Activated CD8-positive, alpha-beta memory T cell treated with anti-CD3 and anti-CD28 coated beads, Interleukin-2, amount 50 U/mL, for 48 hours (primary cell): ENCODE measurements at places on chromosomes 11 and 22.
A peak's percentile ranks its signal among the peaks of the same experiment; 100 is the strongest.

GRCh38 chr22:27966168-27967064 lies 47.4 kb upstream of the PITPNB start:
- DNase-seq = no peak

DNA sequence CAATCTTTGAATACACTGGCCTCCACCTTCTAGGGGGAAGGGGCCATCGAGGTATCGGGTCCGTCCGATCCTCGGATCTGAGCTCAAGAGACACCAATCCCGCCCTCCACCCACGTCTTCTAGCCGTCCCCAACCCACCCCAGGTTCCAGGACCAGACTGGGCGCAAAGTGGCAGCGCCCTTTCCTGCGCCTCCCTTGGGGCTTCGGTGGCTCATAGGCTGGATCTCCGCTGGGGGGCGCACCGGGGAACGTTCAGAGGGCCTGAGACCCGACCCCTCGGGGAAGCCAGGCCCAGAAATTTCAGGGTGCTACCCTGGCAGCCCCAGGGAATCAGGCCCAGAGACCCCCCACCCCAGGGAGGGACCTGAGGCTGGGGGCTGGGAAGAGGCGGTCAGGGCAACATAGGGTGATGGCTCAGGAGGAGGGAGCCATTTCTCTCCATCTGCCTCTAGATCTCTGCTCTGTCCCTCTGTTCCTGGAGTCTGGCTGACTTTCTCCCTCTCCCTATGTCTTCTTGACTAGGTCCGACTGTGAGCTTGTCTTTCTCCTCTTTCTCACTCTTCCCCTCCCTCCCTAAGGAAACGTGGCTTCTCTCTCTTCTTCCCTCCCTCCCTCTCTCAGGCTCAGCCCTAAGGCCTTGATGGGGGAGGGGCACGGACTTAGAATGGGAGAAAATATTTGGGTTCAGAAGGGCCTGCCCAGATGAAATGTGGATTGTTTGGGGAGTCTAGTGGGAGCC lies 1.1 kb downstream of the CREB3L1 start:
- peak; percentile 75 for DNase-seq

DNA sequence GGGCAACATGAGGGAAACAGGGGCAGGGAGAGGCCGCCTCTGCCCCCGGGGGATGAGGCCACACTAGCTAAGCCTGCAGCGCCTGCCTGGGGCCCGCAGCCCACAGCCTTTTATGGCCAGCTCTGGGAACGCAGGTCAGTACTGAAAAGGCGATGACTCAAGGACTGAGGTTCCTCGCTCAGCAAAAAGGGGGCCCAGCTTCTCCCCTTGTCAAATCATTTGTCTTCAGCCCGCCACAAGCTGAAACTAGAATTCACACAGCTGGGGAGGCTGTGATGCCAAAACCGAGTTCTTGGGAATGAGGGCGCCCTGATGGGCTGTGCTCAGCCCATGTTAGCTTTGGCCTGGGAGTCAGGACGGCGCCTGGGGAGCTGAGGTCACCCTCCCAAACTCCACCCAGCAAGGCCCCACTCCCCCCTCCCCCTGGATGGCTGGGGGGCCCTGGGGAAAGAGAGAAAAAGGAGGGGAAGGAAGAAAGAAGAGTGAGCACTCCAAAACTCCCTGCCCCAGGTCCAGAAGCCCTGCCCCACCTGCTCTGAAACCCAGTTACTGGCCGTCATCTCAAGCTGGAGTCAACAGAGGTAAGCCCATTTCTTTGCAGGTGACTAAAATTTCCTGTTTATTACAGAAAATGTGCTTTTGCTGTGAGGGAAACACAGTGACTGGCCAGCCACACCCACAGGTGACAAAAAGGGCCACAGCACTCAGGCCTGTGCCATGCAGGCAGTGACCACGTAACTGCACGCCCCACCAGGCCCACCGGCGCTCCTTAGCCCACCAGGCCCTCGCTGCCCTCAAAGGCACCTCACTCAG lies 13.7 kb downstream of the EHD1 start:
- peak; percentile 87 for DNase-seq

DNA sequence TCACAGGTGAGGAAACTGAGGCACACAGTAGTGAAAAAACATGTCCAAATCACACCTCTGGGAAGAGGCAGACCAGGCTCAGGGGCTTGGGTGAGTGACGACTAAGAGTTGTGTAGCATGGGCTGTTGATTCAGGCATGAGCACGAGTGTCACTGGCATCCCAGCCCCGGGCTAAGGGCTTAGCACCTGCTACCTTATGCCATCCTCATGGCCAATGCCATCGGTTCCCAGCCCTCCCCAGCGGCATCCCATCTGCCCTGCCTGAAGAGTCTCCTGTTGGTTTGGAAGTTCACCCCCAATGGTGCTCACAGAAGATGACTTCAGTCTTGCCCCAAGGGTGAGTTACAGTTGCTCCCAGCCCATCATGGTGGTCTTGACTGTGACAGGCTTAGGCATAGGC lies 22.4 kb downstream of the MB start:
- DNase-seq = no peak

- DNase-seq = no peak
Observed at GRCh38 chr11:128210148-128210940, 377.0 kb downstream of the ETS1 start.

GRCh38 chr11:94732617-94733281 lies 35.4 kb upstream of the AMOTL1 start:
- no peak for DNase-seq

GRCh38 chr11:103768816-103769215 lies 267.6 kb upstream of the DDI1 start:
- DNase-seq = no peak

DNA sequence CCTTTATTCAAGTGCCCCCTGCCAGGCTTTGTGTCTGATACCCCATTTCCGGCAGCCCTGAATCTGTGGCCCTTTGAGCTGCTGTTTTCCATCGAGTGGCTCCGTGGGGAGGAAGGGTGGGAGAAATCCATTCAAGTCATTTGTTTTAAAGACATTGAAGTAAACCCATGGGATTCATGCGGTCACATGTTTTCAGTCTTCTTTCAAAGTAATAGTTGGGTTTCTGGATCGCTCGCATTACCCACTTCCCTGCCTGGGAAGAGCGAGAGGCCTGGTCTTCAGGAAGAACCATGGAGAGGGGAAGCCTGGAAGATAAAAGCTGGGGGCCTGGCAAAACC lies 14.4 kb downstream of the DAGLA start:
- DNase-seq = no peak

- DNase-seq = no peak
Observed at GRCh38 chr11:115518983-115519628, 14.9 kb upstream of the CADM1 start.

- DNase-seq = no peak
Observed at GRCh38 chr11:11500744-11501487, 120.9 kb downstream of the GALNT18 start.

GRCh38 chr11:587546-587945 lies 11.3 kb downstream of the PHRF1 start:
- DNase-seq = no peak

DNA sequence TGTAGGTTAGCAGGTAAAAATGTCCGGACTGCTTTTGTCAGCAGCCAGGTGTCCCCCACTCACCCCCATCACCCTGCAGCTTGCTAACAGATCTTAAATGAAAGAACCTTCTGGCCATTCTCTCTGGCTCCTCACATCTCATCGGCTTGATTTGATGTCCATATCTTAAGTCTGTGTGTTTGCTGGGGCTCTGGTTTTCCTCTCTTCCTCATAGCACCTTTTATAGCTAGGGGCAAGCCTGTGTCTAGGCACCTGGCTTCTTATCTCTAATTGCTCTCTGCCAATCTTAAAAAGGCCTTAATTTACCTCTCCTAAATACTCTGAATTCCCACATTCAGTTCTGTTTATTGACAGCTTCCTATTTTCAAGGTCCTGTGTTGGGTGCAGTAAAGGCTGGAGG lies 72.0 kb downstream of the ARHGAP42 start:
- DNase-seq = no peak
